Pulmonary artery endothelial cell (primary cell): ENCODE measurements at places on chromosomes 7 and 10.

- no peak for DNase-seq
Measured at GRCh38 chr10:85319826-85320225, 991.4 kb downstream of the CCSER2 start.

- no peak for DNase-seq
Measured at GRCh38 chr10:20670579-20670978, 226.5 kb downstream of the NEBL start.

GRCh38 chr7:96321658-96322372 is at the start of gene SLC25A13:
Gene SLC25A13, minus strand, starts transcription at chr7:96322098. Its CDS starts 142 bp downstream, at chr7:96321956.
- DNase-seq: peak; percentile 54

DNA sequence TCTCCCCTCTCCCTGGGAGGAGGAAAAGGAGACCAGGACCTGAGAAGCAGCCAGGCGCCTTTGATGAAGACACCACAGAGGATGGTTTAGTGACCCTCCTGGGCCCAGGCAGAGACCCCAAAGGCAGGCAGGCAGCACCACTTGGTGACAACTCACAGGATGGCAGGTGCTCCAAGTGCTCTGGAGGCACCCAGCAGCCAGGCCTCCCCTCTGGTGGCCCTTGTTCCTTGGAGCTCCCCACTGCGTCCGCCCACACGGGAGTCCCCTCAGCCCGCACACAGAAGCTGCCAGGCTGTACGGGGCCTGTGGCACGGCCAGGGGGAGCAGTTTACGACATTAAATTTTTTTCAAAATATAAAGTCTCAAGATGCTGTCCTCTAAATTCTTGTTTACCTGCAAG is 607.1 kb upstream of the FOXK1 start:
- no peak for DNase-seq

- DNase-seq: no peak
Measured at GRCh38 chr10:104907521-104907920, 266.4 kb downstream of the SORCS3 start.

DNA sequence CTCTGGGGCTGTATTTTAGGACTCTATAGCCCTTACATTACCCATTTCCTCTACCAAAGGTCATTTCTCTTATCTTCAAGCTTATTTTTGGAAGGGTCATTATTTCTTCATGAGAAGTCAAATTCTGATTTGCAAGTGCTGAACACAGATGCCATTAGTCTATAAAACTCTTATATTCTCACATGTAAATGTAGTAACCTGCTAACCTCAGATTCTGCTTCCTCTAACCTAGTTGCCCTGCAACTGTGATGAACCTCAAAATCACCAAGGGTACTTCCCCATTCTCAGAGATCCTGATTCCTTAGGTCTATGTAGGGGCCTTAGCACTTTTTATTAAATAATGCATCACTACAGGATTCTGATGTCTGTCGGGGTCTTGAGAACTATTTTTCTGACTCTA is 6.3 kb downstream of the FAS start:
- no peak for DNase-seq

GRCh38 chr7:154862153-154862791 is 140.7 kb downstream of the PAXIP1 start:
- DNase-seq: no peak

DNA sequence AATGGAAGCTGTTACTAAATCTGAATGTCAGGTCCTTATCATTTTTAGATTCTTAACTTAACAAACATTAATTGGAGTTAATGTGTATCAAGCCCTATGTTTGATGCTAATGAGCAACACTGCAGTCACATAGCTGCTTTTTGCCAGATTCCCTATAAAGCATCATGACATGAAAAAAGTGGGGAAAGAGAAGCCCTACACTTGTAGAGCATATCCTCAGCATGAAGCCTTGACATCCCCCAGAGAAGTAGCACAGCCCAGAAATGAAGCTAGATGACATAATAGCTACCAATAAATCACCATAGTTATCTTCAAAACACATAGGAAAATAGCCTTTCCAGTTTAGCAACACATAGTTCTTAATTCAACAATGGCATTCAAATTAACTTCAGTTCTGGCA is 49.2 kb upstream of the CDK1 start:
- no peak for DNase-seq

- no peak for DNase-seq
Measured at GRCh38 chr10:86659721-86660453, 5.5 kb downstream of the OPN4 start.
